ENCODE measurements at places on chromosomes 7 and 10.

- no peak for DNase-seq
Measured at GRCh38 chr7:105644937-105645336, 63.6 kb upstream of the EFCAB10 start.

- no peak for DNase-seq
Measured at GRCh38 chr10:1199345-1199673, 143.1 kb downstream of the WDR37 start.

DNA sequence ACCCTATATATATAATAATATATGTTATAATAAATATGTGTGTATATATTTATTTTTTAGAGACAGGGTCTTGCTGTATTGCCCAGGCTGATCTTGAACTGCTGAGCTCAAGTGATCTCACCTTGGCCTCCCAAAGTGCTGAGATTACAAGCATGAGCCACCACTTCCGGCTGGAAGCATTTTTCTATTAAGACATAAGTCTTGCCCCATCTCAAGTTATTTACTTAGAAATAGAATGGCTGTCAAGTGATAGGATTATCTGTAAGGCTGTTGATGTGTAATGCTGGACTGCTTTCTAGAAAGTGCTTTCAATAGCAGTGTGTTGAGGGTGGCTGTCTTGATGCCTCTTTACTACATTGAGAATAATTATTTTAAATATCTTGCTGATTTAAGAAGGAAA, 65.2 kb downstream of the ZMYND11 start:
- no peak for DNase-seq

DNA sequence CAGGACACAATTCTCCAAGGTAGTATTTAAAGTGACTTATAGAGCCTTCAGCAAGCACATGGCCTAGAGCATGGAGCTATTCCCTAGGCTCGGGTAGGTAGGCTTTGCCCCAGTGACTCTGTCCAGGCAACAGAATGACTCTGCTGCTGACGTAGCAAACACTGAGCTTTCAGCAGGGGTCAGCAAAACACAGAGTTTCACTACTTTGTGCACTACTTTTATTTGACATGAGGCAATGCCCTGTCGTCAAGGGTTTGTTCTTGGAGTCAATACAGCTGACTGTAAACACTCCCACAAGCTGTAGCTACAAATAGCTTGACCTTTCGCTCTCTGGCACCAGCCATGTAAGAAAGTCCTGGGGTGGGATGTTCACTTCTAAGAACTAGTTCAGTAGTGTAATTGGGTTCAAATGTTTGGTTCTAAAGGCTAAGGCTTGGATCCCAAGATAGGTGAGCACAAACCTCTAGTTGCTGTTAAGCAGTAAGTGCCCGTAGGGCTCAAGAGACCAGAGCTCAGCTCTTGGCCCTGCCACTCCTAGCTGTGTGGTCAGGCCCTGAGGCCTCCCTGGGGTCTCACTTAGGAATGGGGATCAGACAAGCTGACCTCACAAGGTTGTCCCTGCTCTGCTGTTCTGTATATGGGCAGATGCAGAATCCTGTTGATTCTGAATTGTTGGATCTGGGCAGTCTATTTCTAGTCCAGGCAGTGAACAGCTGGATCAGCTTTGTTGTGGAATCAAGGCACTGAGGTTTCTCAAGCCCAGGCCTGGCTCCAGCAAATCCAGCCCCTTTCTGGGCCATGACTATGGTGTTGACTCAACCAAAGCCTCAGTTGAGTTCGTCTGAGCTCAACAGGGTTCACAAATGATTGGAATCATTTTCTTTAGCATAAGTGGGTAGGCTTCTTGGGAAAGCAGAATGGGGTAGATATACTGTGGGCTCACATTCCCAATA, 10.7 kb downstream of the NODAL start:
- no peak for DNase-seq

- no peak for DNase-seq
Measured at GRCh38 chr10:8435186-8436055, 380.9 kb downstream of the GATA3 start.

- no peak for DNase-seq
Measured at GRCh38 chr7:30935569-30935877, 23.9 kb downstream of the AQP1 start.

DNA sequence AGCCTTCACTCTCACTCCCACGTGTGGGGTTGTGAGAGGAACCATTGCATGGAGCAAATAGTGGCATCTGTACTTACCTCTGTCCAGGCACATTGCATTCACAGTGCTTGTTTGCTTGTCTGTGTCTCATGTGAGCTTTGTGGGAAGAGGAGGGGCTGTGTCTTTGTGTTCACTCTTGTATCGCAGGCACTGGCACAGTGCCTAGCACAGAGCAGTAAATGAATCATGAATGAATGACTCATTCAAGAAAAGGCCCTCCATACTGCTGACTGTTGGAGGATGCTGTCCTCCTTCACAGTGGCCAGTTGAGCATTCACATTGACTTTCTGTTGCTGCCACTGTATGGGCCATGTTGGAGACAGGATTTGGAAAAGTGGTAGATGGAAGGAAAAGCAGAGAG, 125.3 kb downstream of the SORCS3 start:
- DNase-seq = no peak

- DNase-seq = no peak
Measured at GRCh38 chr7:17305387-17306171, 7.1 kb downstream of the AHR start.

- no peak for DNase-seq
Measured at GRCh38 chr7:102436118-102436517, 2.7 kb downstream of the ORAI2 start.

DNA sequence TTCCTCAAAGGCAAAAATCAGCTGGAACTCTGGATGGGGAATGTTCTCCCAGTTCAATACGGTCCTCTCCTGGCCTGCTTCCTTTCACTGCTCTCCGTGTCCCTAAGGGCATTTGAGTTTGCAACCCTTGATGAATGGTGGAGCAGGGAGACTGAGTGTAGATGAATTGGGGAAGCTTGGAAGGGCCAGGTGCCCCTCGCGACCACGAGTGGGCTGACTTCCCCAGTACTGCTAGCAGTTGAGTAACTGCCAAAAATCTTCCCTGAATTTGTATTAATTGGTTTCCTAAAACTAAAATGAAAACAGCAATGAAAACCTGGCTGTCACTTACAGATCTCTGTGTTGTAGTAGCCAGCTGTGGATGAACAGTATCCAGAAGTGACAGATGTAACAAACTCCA, 13.6 kb downstream of the IRF5 start:
- no peak for DNase-seq

- no peak for DNase-seq
Measured at GRCh38 chr10:119817991-119818888, 54.4 kb downstream of the MCMBP start.

Measured in GM04504 (cell line).